ENCODE measurements at places on chromosomes 7 and 10. TPM values are rescaled to one million over a fixed set of nuclear protein-coding genes. Genes with fewer than 3 reads are reported as not detected.

DNA sequence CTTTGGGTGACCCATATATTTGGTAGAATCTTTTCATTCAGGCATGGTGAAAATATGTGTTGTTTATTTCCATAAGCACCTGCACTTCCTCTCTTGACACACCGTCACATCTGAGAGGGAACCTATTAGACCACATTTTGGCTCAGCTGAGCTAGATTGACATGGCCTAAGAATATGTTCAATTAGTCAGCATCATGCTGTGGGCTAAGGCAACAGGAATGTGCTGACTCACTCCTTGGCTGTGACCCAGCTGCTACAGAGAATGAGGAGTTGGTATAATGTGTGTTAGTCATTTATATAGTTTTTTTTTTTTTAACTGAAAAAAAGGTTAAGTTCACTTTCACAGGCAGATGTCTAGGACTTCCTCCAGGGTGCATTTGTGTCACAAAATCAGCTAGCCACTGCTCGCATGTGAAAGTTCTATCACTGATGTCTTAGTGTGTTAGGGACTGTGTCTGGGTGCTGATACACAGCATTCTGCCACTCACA lies 180.6 kb downstream of the SEMA3E start:
- DNase-seq: no peak

DNA sequence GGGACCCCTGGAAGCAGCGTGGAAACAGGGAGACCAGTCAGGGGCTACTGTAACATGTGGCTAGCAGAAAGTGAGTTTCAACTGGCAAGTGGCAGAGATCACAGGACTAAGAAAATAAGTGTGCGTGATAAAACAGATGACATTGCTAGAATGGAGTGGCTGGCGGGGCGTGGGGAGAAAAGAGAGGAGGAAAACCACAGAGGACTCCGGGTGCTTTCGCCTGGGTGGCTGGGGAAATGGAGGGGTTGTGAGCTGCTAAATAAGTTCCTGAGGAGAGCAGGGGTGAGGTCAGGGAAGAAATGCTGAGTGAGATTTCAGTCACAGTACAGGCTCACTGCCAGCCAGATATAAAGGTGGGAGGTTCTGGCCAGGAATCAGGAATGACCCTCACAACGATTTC lies 166.9 kb downstream of the MYOF start:
- no peak for DNase-seq

The SMO gene
- not detected for polyA plus RNA-seq

DNA sequence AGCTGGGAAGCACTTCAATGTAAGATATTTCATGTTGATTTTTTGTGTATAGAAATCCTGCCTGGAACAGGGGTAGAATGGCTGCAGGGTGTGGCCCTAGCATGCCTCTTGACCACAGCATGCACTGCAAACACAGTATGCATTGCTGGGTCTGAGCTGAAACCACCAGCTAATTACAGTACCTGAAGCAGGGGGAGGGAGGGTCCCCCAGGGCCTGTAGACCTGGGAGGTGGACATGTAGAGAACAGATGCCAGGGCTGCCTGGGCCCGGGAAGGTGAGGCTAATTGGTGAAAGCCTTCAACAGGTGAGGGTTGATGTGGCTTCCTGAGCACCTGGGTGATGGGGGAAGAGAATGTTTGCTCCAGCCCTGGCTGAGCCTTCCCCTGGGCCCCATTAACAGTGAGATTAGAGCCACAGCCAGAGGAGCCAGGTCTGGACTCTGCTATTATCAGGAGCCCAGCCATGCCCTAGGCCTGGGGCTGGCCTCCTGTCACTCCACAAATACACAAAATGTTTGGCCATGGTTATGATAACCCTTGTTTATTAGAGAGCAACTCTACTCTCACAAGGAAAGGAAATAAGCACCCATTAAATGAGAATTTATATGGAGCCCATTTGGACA lies 83.3 kb downstream of the PLXNA4 start:
- DNase-seq: no peak

The VPS26A gene
- 42.1 TPM for polyA plus RNA-seq

The CDK14 gene
- 2.5 TPM for polyA plus RNA-seq

The MACROH2A2 gene
- polyA plus RNA-seq: 1.0 TPM

GRCh38 chr10:51700228-51700817 lies 928 bp upstream of the CSTF2T start:
- DNase-seq: peak; percentile 3

The SLC26A3 gene
- not detected for polyA plus RNA-seq

DNA sequence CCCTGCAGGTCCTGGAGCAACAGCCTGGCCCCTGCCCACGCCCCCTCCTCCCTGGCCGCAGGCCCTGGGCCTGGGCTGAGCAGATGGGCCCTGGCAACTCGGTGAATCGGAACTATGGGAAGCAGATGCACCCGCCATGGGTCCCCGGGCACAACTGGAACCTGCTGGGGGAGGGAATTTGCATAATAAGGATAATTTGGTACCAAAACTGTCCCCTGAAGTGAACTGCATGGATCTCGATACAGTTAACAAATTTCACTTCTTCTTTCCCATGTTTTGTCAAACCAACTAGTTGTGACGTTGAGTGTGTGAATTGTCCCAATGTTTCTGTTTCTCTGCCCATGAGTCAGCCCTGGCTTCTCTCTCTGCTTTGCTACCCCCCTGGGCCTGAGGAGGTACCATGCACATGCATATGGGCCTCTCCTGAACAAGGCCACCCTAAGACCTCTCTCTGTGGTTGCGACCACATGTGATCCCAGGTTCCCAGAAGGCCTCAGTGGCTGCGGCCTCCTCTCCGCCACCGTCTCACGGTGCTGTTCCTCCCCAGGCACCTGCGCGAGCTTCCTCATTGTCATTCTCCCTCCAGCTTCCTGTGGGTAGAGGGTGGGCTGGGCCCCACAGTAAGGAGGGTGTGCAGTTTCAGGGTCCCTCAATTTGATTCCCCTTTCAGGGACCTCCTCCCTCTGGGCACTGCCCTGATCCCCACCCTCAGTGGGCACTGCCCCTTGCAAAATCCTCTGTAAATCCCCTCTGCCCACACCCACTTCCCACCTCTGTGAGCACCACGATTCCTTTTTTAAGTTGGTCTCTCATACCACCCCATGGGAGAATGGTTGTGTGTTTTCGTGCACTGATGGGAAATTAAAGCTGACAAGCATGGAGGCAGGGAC lies 40.0 kb downstream of the FIGNL1 start:
- DNase-seq: peak; percentile 89

DNA sequence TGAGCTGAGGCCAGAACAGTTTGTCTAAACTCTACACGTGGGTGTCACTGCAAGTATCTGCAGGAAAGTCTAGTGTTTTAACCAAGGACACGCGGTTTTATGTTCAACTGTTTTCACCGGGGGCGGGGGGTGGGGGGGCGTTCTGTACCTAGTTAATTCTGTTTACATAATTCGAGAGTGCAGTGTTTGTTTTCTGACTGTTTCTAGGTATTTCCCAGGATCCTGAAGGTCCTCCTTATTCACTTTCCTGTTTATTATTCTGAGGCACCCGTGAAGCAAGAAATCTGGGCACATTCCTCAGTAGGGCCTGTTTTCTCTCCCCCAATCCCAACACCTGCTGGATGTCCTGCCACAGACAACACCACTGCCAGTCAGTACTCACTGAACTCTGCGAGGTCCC lies 7.6 kb downstream of the LOXL4 start:
- DNase-seq: no peak

GRCh38 chr7:117931314-117931713 lies 58.1 kb upstream of the CTTNBP2 start:
- DNase-seq: no peak

DNA sequence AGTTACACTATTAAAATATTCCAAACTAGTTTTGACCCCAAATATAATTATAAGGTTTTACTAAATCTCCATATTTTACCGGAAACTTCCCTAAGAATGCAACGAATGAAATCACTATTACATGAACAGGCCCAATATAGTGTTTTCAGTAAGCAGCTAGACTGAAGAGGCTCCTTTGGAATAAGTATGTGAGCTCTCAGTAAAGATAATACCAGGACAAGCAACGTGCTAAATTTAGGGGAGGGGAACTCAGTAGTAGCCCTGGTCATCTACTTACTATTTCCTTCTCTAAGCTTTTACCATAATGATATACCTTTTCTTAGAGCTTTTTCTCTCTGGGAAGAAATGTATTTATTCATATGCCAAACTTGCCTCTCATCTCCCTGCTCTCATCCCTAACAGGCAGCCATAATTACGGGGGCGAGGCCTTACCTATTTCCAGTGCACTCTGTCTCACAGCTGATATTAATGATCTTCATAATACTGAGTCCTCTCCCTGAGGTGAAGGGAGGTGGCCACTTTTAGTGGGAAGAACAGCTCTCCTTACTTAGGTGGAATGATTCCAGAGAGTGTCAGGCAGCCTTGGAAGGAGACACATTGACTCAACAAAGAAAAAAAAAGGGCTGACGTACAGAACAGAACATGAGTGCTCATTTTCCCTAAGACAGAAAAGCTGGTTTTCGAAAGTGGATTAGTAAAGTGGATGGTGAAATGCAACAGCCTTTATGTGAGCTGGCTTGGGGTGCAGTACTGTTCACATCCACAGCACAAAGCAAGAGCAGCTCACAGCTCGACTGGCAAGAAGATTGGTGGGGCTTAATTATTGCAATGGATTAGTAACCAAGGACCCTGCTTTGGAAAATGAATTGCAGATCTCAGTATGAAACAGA lies 165.4 kb downstream of the GLI3 start:
- no peak for DNase-seq

- no peak for DNase-seq
Measured at GRCh38 chr7:24739306-24739705, 18.0 kb downstream of the GSDME start.

GRCh38 chr10:68752711-68753350 lies 31.8 kb downstream of the CCAR1 start:
- peak; percentile 2 for DNase-seq

- DNase-seq: no peak
Measured at GRCh38 chr10:114930320-114930719, 7.7 kb upstream of the TRUB1 start.

The HKDC1 gene
- polyA plus RNA-seq: not detected

GRCh38 chr7:108572480-108572879 lies 2.8 kb downstream of the DNAJB9 start:
- DNase-seq: no peak

The CADPS2 gene
- polyA plus RNA-seq: not detected

GRCh38 chr7:34275624-34276023 lies 370.3 kb downstream of the BMPER start:
- no peak for DNase-seq

GRCh38 chr10:121157998-121158397 lies 306.8 kb downstream of the WDR11 start:
- DNase-seq: peak; percentile 87

The ST8SIA6 gene
- polyA plus RNA-seq: 0.11 TPM

GRCh38 chr7:40156988-40157387 lies 22.2 kb downstream of the SUGCT start:
- no peak for DNase-seq

DNA sequence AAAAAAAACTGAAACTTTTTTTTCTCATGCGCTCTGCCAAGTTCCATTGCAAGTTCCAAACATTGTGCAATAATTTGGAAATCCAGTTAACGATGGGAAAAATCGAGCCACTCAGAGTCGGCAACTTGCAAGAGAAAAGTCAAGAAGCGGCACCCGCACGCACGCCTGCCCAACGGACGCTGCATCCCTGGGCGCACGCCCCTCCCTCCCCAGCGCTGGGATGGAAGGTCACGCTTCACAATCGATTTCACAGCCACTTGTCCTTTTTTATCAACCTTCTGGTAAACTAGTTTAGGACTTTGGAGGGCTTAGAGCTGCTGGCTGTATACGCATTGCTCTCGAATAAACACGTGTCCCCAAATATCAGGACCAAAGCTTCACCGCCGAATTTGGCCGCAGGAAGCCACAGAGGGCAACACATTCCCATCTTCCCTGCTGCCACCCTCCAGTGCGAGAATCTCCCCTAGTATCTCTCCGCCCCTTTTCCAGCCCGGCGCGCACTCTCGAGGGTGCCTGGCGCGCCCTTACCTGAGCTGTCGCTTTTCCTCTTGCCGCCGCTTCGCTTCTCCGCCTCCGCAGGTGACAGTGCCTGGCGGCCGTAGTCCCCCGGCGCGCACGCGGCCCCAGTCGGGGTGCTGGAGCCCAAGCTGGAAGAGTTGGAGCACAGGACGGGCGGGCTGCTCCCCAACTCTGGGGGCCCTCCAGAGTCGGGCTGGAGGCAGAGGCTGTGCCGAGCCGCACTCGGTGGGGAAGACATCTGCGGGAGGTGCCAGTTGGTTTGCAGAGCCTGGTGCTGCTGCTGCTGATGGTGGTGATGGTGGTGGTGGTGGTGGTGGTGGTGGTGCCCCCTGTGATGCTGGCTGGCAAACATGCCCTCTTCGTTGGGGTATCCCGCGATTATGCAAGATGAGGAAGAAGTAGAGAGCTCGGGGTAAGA lies 857 bp downstream of the MEOX2 start:
- no peak for DNase-seq

- DNase-seq: no peak
Measured at GRCh38 chr7:5708271-5708670, 73.2 kb downstream of the RNF216 start.

- no peak for DNase-seq
Measured at GRCh38 chr10:47035819-47036337, 124.7 kb downstream of the PTPN20 start.

The CFTR gene
- polyA plus RNA-seq: not detected

The IGF2BP3 gene
- 3.2 TPM for polyA plus RNA-seq

The PSMC2 gene
- 120 TPM for polyA plus RNA-seq

The TBX20 gene
- not detected for polyA plus RNA-seq

DNA sequence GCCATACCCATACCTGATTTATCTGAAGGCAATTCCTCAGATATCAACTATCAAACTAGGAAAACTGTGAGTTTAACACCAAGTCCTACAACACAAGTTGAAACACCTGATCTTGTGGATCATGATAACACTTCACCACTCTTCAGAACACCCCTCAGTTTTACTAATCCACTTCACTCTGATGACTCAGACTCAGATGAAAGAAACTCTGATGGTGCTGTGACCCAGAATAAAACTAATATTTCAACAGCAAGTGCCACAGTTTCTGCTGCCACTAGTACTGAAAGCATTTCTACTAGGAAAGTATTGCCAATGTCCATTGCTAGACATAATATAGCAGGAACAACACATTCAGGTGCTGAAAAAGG lies 69.0 kb upstream of the RSBN1L start:
- DNase-seq: no peak

The HMX2 gene
- not detected for polyA plus RNA-seq

GRCh38 chr10:4352414-4352961 lies 473.5 kb upstream of the AKR1E2 start:
- no peak for DNase-seq

DNA sequence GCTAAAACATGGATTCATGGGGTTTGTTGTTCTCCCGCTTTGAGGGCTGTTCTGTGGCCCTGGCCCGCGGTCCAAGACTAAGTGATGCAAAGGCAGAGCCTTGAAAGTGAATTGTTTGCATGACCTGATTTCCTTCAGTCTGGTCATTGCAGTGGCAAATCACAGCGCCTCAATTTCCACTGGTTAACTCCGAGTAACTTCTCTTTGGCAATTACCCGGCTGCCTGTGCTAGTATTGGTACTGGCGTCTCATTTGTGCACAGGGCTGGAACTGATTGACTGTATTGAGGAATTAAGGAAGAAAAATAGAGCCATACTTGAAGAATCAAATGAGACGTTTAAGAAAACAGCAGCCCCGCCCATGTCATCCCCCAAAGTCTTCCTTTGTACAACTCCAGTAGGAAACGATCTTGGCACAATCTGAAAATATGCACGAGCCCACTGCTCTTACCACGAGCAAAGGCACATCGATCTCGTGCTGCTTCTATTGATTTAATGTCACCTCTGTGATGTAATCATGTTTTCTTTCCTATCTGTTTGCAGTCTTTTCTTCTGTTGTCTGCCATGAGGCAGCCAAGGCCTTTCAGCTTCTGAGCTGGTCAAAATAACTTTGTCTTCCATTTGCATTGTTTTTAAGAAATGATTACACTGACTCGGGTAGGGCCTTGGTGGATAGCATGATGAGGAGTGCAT lies 60.6 kb upstream of the SHH start:
- DNase-seq: no peak

- DNase-seq: no peak
Measured at GRCh38 chr7:130297628-130298543, 4.9 kb downstream of the CPA4 start.
